Prostate gland (tissue), 2 donors: ENCODE measurements at places on chromosomes 6 and 20.

- no peak for DNase-seq
These were observed 30.2 kb downstream of the PHACTR3 start for GRCh38 chr20:59634435-59635005.

GRCh38 chr6:153150752-153151440 is 19.8 kb upstream of the RGS17 start:
- no peak for DNase-seq

DNA sequence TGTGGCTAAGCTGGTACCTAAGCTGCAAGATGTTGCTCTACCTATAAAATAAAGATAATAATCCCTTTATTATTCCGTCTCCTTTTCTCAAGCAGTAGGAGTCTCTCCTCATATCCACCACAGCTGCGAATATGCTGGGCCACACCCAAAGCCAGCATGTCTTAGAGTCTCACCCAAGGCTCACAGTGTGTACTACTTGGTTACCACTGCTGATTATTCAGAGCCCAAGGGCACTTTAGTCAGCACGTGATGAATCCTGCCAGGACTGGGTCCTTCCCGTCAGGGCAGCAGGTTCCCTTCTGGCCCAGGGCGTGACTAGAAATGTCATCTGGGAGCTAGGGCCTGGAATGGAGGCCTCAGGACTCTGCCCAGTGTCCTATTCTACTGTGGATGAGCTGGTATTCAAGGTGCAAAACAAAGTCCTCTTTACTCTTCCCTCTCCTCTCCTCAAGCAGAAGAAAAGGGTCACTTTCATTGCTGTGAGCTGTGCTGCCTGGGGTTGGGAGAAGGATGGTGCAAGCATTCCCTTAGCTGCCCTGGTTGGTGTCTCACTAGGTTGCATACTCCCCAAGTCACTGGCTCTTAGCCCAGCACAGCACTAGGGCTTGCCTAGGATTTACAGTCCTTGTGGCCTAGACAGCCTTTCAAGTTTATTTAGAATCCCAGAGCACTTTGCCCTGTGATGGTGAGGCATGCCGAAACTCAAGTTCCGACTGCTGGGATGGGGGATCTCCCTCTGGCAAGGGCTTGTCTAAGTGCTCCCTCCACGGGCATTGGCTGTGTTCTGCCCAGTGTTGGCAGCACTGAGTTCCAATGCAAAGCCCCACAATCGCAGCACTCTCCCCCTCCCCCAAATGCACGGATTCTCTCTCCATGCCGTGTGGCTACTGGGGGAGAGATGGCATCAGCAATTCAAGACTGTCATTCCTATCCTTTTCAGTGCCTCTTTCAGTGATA is 320.2 kb downstream of the BTBD9 start:
- DNase-seq, result no peak

DNA sequence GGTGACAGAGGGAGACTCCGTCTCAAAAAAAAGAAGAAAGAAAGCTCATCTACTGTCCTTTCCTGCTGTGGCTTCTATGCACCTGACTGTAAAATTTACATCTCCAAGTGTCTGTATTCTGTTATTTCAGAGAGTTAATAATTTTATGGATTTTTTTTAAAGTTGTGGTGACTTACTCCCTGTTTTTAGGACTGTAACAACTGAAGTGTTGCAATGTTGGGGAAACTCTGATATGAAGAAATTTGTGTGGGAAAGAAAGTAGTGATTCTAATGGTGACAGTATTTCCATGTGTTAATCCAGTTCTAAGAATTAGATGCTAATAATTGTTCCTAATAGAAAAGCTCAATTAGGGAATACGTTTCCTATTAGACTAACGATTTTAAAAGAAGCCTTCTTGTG is 27.4 kb downstream of the STX11 start:
- DNase-seq, result no peak

DNA sequence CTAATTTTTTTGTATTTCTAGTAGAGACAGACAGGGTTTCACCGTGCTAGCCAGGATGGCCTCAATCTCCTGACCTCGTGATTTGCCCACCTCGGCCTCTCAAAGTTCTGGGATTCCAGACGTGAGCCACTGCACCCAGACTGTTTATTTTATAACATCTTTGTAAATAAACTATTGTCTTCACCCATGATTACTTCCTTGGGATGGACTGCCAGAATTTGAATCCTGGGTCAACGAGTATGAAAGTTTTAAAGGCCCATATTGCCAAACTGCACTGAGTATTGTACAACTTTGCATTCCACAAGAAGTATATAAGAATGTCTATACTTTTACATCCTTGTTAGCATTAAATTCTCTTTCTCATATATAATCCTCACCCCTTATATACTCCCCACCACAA is 38.6 kb downstream of the ZHX3 start:
- no peak for DNase-seq

DNA sequence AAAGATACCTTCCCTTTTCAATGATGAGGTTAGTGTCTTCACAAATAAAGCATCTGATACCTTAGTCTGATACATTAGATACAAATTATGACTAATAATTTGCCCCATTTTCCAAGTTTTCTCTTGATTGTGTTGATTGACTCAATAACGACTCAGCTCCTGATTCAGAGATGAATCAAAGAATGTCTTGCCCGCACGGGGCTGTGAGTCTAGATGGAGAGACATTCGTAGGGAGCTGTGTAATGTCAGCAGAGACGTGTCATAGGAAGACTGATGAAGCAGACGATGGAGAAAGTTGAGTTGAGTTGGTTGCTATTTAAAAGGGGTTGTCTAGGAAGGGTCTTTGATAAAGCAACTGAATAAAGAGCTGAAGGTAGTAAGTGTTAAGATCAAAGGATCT is 78.2 kb downstream of the TSHZ2 start:
- DNase-seq, result no peak

GRCh38 chr6:42366999-42367352 is 84.8 kb downstream of the TRERF1 start:
- DNase-seq, result no peak

GRCh38 chr6:88683734-88684133 is 279.7 kb downstream of the RNGTT start:
- no peak for DNase-seq

DNA sequence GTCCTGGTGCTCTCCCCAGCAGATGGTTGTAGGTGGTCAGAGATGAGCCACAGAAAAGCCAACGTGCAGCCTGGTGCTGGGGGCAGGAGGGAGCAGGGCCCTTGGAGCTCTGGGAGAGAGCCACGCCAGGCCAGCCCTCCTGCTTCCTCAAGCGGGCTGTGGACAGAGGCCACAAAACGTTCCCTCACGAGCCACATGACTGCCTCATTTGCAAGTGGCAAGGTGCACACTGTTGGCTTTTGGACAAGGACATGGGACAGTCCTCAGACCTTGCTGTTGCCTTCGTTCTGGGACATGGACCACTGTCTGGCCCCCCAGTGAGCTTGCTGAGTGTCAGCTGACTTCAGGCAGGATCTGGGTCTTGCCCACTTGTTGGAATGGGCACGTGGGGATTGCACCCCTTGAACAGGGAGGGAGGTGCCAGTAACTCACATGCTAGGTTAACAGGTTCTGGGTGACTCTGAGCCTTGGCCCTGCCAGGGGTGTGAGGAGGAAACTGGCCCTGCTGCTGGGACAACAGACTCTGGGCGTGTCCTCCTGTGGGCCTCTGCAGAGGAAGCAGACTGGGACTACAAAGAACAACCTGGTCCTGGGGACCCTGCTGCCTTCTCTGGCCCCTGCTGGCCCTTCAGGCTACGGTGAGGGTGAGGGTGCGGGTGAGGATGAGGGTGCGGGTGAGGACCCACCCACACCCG is 2.6 kb downstream of the SLCO4A1 start:
- DNase-seq, result no peak

GRCh38 chr6:56727097-56727850 is 84.6 kb upstream of the DST start:
- no peak for DNase-seq

GRCh38 chr20:63978319-63979228 is 868 bp downstream of the SAMD10 start:
- peak; percentile 80 for DNase-seq

DNA sequence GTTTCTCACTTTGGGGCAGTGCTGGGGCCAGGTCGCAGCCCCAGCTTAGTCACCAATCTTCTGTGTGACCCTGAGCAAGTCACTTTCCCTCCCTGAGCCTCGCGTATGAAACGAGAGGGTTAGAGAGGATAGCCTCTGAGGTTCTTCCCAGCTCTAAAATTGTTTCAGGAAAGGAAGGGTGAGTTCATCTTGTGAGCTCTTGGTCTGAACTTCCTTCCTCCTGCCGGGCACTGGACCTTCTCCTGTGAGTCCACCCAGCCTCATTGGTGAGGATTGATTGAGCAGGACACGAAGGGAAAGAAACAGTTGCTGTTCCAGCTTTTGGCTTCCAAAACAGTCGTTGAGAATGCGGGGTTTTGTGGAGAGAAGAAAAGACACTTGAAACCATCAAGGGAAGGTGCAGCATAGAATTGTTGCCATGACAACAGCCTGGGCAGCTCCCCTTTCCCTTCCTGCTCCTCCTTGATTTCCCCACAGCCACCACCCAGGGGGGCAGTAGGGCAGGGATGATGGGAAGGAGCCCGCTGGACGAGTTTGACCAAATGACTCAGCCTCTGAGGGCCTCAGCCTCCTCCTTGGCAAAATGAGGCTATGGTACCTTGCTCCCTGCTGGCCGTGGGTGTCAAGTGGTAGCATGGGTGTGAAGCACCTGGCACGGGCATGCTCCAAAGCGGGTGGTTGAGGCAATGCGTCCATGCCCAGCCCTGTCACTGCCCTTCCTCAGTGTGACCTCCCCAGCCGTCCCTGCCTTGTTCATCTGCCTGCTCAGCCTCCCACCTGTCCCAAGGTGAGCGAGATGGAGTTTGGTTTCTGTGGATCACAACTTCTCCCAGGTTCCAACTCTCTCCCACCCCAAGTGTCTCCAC is 107.8 kb downstream of the CDC5L start:
- no peak for DNase-seq

DNA sequence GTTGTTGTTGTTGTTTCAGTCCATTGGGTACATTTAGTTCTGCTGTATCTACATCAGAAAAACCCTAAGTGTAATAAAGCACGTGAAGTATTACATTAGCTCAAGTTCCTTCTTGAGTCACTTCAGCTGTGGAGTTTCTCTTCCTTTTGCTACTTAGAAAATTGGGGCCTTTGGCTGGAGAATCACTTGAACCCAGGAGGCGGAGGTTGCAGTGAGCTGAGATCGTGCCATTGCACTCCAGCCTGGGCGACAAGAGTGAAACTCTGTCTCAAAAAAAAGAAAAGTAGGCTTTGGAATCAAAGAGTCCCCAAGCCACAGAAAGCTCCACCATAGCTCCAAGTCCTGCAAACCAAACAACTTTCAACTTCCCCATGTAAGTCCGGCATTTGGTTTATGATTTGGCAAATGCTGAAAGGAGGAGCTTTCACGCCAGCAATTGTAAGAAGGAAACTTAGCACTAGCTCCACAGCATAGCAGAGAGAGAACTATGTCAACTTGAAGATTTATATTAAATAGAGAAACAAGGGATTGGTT is 56.5 kb upstream of the RNF144B start:
- no peak for DNase-seq

DNA sequence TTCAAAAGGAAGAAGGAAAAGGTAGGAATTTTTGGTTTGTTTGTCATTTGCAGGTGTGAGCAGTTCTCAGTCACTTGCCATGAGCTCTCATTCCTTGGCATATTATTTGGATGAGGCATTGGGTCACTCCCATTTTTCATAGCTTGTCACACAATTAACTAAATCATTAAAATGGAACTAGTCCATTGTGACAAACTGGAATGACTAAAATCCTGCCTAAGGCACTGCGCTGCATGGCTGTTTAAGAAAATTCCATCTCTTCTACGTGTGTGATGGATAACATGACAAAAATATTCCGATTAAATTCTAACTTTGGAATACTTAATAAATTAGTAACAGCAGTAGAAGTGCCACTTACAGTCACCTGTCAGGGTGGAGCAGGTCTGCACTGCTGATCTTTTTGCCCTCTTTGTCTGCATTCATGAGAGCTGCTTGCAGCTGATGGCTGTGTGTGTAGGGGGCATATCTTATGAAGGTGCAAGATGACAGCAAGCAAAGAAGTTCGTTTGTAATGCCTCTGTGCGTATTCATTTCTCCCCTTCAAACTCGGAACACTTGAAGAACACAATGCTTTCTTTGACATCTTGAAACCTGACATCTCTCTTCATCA is 1292.6 kb upstream of the MAP3K7 start:
- no peak for DNase-seq

DNA sequence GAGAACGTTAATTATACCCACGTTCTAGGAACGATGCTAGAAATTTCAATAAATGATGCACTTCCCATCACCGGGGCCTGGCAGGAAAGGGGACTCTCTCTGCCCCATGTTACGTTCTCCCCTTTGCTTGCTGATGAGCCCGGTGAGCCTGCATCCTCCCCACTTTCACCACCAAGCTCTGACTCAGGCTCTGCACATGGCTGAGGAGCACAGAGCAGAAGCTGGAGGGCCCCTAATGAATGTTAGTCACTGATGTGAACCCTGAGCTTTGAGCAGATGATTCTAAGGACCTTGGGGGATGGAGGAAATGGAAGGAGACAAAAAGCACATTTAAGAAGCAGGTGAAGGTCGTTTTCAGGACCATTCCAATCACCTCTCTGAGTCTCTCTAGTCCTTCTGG is 468.2 kb upstream of the ARID1B start:
- no peak for DNase-seq

DNA sequence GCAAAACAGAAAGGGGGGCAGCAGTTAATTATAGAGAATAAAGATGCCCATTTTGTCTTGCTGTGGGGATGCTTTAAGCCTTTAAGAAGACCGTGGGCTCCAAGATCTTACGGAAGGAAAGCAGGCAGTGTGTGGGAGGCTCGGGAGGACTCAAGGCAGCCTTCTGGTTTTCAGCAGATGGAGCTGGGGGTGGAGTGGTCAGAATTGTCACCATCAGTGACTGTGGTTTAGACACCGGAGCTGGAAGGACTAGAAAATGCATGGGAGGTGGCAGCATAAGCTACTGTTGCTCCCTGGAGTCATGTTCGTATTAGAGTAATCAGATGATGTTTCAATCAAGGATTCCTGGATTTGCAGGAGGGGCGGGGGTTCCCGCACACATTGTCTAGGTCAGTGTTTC is 3.7 kb downstream of the PHACTR1 start:
- no peak for DNase-seq

DNA sequence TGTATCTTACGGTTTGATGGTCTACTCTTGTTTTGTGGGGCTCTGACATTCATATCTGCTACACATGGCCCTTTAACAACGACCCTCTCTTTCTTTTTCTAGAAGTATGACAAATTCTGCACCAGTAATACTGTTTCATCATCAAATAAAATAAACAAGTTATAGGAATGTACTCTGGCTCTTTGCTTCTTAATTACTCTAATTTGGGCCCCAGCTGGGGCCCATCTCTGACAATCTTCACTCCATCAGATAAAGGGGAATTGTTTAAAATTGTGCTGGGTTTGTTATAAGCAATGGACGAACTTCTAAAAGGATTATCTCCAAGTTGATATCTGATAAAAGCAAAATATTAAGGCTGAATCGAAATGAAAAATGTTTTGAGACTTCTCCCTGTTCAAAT is 343.6 kb upstream of the JAG1 start:
- DNase-seq, result no peak

GRCh38 chr6:127851197-127851596 is 49.7 kb downstream of the THEMIS start:
- no peak for DNase-seq
